ENCODE measurements at places on chromosomes 2 and 18.

DNA sequence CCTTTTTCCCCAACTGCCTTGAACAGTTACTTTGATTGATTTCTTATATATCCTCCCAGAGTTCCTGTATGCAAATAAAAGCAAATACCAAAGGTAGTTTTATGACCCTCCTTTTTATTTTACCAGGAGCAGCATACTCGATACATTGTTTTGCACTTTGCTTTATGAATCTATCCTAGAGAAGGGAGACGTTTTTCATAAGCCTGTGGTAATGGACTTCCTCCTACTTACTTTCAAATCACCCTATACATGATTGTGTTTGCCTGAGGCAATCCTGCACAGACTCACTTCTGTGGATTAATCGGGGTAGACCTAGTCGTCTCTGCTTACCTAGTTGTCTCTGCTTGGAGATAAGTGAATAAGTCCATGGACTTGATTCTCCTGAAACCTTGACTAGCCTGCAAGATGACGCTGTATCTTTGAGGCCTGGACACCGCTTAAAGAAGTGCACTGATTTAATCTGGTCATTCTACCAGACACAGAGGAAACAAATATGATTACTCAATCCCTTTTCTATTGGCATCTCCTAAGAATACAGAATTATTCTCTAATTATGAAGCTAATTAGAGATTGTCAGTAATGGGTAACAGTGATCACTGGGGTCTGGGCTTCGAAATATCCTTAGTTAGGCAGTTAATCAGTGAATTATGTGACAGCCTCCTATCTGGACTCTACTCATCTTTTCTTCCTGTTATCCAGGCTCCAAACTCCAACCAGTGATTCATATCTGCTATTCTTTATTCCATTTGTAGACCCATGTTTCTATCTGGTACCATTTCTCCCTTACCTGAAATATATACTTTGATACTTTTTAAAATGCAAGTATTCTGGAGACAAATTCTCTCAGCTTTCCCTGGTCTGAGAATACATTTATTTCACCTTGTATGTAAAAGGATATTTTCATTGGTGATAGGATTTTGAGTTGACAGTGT lies 447.4 kb upstream of the TRIB2 start:
- DNase-seq: no peak

DNA sequence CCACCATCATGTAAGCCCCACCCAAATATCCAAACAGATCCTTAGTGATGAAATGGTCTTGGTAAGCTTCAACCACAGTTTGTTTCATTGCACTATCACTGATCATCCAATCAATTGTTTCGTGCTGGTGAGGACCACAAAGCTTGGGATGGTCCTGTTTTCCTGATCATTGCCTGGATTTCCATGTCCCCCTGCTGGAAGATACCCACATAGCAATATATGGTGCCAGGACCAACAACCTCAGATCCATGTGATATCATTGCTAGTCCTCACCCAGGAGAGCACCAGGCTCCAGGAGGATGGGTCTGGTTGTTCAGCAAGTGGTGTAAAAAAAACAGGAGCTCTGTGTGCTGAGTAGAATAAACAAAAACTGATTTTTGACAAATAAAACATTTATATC lies 206.5 kb upstream of the SH3BP4 start:
- DNase-seq: no peak

DNA sequence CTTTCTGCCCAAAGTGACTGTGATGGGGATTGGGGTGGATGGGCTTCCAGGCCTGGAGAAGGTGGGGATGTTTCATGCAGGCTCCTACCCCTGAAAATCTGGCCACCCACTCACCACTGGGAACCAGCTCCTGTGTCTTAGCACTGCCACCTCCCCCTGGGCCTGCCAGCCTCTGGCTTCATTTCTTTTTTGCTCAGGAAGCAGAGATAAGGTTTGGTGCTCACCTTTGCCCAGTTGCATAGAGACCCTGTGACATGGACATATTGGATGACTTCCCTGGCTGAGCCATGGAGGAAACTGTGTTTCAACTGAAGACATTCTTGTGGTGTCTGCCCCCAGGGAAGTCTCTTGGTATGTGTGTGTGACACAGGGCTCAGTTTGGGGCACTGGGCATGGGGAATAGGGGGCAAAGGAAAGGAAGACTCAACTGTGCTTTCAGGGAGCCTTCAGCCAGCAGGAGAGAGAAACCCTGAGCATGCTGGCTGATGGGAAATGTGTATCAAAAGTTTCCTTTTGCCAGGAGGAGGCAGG lies 16.7 kb downstream of the CTIF start:
- no peak for DNase-seq

- DNase-seq: no peak
Observed at GRCh38 chr2:109451671-109452070, 162.1 kb downstream of the SEPTIN10 start.

DNA sequence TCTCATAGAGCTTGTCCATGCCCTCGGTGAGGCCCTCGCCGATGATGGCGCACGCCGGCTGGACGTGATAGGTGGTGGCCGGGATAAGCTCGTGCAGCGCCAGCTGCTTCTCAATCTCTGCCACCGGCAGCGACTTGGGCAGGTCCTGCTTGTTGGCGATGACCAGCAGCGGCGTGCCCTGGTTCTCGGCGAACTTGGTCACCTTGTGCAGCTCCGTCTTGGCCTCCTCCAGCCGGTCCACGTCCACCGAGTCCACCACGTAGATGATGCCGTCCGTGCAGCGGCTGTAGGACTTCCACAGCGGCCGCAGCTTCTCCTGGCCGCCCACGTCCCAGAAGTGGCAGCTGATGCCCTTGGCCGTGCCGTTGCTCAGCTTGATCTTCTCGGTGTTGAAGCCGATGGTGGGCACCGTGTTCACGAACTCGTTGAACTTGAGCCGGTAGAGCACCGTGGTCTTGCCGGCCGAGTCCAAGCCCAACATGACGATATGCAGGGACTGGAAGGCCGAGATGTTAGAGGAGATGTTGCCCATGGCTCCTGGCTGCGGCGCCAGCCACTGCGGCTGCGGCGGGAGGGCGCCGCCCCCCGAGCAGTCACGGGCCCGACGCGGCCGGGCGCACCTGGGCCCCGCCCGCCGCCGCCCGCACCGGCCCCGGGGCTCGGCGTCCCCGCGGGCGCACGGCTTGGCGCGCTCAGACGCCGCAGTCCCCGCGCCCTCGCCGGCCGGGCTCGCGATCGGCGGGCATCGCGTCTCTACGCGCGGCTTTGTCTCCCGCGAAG lies 636 bp downstream of the ARL4C start:
- DNase-seq: peak; percentile 50

DNA sequence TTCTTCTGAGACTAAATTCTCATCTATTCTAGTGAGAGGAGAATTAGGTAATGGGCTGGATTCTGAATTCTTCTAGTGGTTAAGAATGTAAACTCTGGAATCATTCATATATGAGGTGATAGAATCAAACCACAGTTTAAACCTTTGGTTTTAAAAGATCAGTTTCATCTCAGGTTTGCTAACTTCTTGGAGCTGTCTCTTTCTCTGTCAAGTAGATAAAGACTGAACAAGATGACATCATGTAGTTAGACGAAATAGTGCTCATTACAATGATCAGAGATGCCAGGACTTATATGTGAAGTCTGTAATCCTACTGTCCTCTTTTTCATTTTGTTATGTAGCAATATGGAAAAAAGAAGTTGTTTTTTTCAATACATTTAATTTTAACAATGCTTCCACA lies 4.9 kb downstream of the CEBPZOS start:
- no peak for DNase-seq

DNA sequence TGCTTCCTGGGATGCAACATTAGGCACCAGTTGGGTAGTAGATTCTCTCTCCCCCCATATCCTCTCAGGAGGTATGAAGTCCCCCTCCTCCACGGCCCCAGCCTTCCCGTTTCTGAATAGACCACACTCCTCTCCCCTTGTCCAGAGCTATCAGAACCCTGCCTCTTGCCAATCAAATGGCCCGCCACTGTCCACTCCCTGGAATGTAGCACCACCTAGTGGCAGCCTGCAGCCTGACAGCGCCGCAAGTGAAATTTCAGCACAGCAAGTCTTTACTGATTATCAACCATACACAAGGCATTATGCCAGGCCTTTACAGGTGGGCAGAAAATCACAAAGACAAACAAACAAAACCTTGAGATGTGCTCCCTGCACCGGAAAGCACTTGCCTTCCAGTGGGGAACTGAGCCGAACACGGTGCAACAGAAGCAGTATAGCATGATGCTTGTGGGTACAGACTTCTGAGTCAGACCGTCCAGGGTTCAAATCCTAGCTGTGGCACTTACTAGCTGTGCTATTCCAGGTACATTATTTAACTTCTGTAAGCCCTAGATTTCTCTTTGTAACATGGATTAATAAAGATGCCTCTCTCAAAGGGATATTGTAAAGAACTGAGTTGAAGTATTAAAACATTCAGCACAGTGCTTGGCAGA lies 174.0 kb downstream of the SMAD2 start:
- peak; percentile 83 for DNase-seq

DNA sequence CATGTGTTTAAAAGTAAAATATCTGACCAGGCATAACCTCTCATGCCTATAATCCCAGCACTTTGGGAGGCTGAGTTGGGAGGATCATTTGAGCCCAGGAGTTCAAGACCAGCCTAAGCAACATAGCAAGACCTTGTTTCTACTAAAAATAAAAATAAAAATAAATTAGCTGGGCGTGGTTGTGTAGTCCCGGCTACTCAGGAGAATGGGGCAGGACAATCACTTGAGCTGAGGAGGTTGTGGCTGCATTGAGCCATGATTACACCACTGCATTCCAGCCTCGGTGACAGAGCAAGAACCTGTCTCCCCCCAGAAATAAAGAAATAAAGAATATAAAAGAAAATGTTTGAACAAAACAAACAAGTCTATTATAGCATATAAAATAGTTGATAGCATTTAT lies 158.3 kb downstream of the ZBTB7C start:
- no peak for DNase-seq

DNA sequence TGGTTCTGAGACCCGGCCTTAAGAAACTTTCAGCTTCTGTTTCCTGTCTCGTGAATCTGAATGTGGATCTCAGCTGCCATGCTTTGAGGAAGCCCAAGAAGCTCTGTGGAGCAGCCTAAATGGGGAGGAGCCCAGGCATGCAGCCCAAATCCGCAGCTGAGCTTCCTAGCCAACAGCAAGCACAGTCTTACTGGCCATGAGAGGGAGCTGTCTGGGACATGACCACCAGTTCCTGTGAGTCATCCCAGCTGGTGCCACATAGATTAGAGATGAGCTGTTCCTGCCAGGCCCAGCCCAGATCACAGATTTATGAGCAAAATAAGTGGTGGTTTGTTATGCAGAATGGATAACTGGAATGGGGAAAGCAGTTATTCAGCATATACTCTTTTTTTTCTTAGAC lies 224.4 kb upstream of the APCDD1 start:
- DNase-seq: no peak

DNA sequence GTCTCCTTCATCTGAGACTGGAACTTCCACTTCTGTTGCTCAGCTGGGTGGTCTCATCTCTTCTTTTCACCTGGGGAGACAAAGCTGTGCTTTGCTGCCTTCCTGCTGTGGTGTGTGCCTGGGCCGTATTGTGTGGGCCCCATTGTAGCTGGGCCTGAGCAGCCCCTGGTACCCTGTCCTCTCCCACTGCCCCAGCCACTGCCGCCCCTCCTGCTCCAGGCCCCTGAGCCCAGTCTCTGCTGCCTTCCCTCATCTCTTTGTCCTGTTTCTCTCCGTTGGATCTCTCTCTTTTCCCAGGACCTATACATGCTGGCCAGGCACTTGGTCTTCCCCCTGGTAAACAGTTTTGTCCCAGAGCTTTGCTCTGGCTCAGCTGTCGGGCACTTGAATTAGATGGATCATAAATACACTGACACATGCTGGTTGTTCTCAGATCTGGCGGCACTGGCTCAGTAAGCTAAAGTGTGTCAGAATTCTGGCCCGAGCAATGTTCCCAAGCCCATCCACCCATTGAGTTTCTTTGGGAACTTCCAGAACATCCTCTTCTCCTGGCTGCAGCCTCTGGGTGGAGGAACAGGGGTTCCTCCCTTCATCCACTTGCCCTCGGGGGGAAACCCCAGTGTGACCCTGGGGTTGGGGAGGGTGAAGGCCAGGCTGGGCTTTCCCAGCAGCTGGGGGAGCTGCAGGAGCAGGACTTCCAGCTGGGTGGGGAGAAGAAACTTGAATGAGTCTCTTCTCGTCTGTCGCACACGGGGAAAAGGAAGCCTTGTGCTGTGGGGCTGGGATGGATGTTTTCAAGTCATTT lies 99.0 kb downstream of the DGKD start:
- DNase-seq: no peak

GRCh38 chr2:95667480-95667879 lies 75.7 kb downstream of the TRIM43 start:
- DNase-seq: no peak

- DNase-seq: peak; percentile 26
Observed at GRCh38 chr2:189441709-189442074, 418 bp downstream of the WDR75 start.

DNA sequence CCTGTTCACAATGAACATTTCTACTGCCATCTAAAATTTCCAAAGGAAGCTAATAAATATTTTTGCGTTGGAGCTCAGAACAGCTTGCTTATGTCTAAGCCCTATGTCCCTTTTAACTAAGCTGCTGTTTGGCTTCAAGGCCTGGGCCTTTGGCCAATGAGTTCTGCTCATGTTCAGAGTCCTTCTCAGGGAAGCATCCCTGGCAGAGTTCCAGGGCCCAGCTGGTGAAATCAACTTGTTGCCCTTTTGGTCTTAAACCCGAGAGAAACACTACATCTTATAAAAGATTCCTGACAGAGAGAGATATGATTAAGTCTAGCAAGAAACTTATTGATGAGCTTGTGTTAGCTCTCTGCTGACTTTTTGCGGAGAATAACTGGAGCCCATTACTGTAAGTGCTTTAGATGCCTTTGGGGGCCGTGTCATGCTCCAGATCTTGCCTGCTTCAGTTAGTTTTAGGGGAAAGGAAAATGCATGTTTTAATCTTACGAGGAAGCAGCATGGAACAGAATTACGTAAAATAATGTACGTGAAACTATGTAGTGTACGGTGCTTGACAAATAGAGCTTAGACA lies 102.5 kb upstream of the NOSTRIN start:
- DNase-seq: peak; percentile 8

DNA sequence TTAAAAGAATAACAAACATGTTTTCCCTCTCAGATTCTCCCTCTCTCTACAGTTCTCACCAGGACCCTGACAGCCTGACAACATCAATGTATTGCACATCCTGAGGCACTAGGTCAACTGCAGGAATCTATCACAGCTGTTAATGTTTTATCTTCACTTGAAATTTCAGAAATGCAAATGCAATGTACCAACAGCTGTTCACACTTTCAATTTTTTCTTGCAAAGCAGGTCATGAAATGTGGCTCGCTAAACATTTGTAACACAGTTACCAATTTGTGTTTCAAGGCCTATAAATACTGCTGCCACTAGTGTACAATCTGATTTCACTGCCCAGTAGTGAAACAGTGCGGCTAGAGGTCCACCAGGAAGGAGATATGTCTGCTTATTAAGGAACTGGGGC lies 147.8 kb downstream of the EXOC6B start:
- no peak for DNase-seq

- no peak for DNase-seq
Observed at GRCh38 chr2:109331896-109332848, 203.2 kb downstream of the SH3RF3 start.

- peak; percentile 23 for DNase-seq
Observed at GRCh38 chr2:222671259-222672067, at the start of gene MOGAT1. Gene MOGAT1 (plus strand): TSS chr2:222671658. CDS start chr2:222671786, 128 bp downstream.
